ENCODE measurements at places on chromosomes 7 and 10.

GRCh38 chr7:9761224-9761623 lies 1212.4 kb upstream of the PHF14 start:
- no peak for DNase-seq

DNA sequence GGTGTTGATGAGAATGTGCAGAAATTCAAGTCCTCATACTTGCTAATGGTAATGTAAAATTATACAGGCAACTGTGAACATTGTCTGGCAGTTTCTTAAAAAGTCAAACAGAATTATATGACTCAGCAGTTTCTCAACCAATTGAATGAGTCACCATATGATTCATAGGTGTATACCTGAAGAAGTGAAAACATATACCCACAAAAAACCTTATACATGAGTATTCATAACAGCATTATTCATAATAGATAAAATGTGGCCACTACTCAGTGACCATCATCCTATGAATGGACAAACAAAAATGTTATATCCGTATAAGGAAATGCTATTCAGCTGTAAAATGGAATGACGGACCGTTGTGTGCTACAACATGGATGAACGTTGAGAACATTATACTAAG lies 253.5 kb downstream of the MALRD1 start:
- DNase-seq = peak; percentile 0

- no peak for DNase-seq
Observed at GRCh38 chr7:21886396-21886795, 59.3 kb downstream of the CDCA7L start.

GRCh38 chr10:129875993-129876726 lies 87.9 kb downstream of the EBF3 start:
- DNase-seq = no peak

DNA sequence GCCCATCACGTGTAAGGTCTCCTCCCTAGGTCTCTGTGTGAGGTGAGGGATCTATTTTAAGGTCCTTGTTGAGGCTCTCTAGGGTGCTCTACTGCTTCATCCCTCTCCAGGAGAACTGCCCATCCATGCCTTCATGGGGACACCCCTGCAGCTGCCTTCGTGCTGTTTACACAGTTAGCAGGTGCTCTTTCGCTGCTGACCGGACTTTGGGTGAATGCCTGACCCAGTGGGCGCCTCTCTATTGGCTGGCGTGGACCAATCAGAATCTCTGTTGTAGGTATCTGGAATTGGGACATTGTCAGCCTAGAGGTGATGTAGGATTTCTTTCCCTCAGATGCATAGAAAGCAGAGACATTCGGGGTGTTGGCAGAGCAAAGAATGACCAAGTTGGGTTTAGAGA lies 38.7 kb upstream of the HMX3 start:
- DNase-seq = no peak

DNA sequence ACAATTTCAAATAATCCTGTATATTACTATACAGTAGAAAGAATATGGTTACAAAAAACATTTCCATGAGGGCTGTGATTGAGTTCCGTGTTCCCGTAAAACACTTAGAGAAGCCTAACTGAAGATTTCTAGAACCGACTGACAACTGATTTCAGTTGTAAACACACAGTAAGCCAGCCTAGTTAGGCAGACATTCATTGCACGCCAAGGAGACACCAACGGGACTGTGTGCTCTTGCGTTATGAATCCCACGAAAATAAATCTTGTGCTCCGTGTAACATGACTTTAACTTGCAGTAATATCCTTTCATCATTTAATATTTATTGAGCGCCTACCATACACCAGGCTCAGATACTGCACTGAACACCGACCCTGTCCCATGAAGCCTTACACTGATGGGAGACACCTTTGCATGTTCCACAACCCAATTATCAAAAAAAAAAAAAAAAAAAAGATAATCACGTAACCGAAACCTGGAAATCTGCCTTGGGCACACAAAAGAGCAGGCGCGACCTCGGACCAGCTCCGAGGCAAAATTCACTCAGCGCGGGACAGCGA lies 420 bp upstream of the KLHL7 start:
- DNase-seq = no peak

GRCh38 chr7:48636391-48637015 lies 287.8 kb upstream of the CDC14C start:
- DNase-seq = no peak

- DNase-seq = no peak
Observed at GRCh38 chr7:94206295-94206694, 188.4 kb upstream of the COL1A2 start.

DNA sequence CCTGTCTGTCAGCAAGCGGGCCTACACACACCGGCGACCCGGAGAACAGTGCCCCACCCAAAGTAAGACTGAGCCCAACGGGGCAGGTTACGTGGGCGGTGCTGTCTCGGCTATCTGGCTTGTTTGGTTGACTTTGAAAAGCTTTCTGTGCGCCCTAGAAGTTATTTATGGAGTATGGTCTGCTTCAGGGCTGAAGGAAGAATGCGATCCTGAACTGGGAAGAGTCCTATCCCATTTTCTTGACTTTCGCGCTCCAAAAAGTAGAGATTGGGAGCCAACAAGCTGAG lies 1.5 kb downstream of the INA start:
- no peak for DNase-seq

- no peak for DNase-seq
Observed at GRCh38 chr10:69953851-69954250, 98.8 kb upstream of the MACROH2A2 start.

DNA sequence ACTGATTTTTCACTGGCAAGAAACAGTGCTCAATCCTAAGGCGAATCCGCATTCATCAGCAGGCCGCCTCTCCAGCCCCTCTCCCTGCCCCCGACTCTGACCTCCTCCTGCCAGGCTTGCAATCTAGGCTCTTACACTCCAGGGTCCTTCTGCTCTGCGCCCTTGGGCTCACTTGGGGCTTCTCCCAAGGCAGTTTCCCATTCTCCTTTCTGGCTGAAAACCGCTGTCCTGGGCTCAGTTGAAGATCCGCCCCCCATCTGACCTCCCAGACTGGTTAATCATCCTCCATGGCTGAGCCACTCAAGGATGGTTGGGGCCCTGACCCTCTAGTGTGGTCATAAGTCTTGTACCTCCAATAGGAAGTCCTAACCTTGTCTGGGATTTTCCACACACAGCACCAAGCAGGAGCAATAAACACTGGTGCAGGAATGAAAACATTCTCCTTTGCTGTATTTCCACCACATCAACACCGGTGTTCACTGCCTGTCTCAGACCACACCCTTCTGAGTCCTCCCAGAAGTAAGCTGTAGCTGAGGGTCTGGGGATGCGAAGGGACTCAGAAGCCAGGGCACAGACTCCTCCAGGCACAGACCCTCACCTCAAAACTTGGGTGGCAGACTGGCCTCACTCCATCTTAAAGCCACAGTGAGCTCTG lies 42.4 kb downstream of the TNS3 start:
- peak; percentile 72 for DNase-seq

DNA sequence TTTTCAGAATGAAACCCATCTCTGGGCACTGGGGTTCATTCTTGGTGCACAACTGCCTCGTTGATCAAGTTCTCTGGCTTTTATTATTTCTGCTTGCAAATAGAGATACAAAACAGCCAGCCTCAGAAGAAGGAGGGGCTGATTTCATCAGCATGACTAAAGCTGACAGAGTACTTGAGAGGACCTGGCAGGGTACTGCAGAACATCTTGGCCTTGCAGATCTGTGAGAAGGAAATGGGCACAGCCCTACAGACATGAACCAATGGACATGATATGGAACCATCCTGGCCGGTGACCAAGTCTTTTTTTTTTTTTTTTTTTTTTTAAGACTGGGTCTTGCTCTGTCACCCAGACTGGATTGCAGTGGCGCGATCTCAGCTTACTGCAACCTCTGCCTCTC lies 240.6 kb downstream of the VTI1A start:
- peak; percentile 30 for DNase-seq

GRCh38 chr7:40569326-40569725 lies 434.5 kb downstream of the SUGCT start:
- DNase-seq = no peak

DNA sequence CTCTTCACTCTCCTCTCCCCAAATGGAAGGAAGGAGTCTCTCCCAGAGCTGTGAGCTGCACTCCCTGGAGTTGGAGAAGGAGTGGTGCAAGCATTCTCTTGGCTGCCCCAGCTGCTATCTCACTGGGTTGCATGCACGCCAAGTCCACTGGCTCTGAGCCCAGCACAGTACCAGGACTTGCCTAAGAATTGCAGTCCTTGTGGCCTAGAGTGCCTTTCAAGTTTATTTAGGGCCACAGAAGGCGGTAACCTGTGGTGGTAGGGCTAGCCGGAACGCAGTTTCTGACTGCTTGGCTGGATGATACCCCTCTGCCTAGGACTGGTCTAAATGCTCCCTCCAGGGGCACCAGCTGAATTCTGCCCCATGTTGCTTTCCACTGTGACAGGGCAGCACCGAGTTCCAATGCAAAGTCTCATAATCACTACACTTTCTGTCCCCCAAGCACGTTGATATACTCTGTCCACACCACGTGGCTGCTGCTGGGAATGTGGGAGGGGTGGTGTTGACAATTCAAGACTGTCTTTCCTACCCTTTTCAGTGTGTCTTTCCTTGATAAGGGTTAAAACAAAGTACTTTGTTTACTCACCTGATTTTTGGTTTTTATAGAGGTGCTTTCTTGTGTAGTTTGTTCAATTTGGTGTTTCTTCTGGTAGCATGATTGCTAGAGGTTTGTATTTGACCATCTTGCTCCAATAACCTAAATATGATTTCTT lies 57.0 kb downstream of the PHTF2 start:
- no peak for DNase-seq

DNA sequence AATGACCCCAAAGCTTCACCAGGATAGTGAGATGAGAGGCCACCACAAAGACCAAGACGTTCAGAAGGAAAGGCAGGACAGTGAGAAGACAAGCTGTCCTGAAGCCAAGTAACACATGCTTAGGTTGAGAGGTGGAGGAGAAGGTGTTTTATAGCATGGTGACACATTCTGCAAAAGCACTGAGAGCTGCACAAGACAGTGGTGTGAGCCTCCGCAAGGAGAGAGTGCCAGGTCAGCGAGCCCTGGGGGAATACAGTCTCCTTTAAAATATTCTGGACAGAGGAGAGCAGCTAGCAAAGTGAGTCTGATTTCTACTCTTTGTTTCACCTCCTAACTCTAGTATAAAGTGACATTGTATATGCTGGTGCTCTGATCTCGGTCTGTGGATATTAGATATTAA lies 68.0 kb upstream of the VKORC1L1 start:
- peak; percentile 11 for DNase-seq

DNA sequence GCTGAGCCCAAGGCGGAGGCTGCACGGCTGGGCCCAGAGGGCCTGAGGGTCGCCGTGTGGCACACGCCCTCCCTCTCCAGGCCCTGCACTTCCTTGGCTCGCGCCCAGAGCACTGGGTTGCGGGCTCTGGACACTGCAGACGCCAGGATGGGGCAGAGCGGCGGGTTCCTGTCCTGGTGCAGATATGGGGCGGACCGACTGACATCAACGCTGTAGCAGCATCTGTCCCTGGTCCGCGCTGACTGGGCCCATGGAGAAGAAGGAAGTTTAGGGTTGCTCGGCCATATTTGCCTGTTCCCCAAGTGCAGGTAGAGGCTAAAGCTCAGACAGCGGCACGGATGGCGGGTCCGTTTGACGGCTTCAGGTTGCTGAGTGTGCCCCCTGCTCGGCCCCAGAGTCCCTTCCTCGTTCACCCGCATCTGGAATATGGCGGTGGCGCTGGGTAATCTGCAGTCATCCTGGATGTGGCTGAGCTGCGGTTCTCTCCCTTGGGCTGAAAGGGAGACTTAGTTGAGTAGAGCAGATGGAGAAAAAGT lies 116.1 kb downstream of the OR13A1 start:
- DNase-seq = no peak

GRCh38 chr7:98423043-98423442 lies 22.2 kb upstream of the BAIAP2L1 start:
- DNase-seq = peak; percentile 59

GRCh38 chr7:80151274-80151665 lies 16.6 kb downstream of the GNAI1 start:
- peak; percentile 92 for DNase-seq

DNA sequence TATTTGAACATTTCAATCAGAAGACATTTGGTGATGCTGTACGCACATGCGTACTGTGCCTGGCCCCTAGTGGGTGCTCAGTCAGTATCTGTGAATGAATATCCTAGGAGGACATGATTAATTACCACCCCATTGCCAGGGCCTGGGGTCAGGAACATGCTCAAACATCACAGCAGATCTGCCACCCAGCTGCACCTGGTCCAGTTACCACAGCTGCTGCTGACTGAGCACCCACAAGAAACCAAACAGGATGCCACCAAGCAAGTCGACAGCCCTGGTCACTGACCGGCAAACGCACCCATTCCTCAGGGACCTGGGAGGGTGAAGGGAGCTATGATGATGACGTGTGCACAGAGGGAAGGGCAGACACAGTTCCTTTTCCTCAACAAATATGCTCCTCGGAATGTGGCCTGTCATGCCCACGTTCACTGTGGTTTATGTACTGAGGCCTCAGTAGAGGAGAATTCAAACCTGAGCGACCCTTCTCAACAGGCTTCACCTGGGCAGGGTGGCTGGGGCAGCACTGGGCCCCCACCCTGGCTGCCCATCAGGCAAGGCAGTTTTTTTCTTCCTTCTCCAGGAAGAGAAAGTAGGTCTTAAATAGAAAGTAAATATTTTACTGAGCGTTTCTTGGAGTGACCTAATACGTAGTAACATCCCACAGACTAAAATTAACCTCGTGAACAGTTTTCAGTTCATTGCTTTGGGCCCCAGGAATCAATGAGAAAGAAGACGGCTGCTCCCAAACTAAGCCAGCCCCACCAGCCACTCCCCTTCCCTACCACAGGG lies 13.4 kb downstream of the CTBP2 start:
- DNase-seq = peak; percentile 82

- DNase-seq = peak; percentile 70
Observed at GRCh38 chr7:107879400-107880035, 11.5 kb upstream of the DLD start.

GRCh38 chr7:112877691-112878460 lies 87.7 kb upstream of the TMEM168 start:
- DNase-seq = peak; percentile 40

GRCh38 chr7:137206770-137207169 lies 136.8 kb downstream of the PTN start:
- no peak for DNase-seq

- peak; percentile 55 for DNase-seq
Observed at GRCh38 chr10:92290076-92290836, 622 bp downstream of the CPEB3 start.

DNA sequence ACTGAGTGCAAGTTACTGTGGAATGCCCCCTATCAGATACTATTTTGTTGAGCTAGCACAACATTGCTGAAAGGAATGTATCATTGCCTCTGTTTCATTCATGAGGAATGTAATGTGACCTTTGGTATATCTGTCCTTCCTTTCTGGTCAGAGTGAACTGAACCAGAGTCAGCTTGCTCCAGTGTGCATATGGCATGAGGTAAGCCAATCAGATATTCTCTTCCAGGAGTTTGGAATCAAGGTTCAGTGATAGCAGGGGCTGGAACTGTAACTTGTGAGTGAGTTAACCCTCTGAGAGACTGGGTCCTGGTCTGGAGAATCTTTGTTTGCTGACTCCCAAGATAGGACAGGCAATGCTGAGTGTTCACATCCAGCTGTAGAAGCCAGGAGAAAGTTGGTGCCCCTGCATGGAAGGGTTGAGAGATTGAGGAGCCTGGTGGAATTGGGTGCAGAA lies 45.3 kb upstream of the OSBPL3 start:
- peak; percentile 92 for DNase-seq
